ENCODE measurements at places on chromosomes 12 and 14.

DNA sequence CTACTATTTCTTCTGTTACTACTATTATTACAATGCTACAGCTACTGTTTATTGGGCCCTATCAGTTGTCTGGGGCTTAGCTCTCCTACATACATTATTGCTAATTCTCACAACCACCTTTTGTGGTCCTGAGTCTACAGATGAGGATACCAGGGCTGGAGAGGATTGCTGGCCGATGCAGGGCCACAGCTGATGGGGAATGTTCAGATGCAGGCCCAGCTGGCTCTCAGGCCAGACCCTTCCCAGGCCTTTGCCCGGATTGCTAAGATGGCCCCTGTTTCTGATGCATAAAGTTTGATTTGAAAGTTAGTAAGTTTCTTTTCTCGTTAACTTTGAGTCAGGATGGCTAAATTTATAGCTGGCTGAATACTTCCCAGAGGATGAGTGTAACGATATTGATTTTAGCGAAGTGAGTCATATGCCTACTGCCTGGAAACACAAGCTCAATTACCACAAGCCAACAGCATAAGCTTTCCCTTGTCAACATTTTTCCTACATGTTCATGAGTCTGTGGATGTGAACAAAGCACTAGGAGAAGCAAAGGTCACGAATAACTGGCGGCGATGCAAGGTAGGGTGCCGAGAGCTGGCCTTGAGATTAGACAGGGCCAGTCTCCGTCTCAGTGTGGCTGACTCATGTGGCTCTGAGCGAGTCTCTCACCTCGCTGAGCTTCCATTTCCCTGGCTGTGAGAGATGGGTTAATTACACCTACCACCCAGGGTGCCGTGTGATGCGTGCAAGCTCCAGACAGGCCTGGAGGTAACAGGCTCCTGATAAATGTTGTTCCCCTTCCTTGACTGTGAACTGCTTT lies 111.0 kb downstream of the BEGAIN start:
- peak overlapping the region; percentile 99 for H3K27ac ChIP-seq
- peaks cover 7% of the 10 kb centered on the region for H3K36me3 ChIP-seq
- H3K27me3 ChIP-seq = peaks cover 2% of the 10 kb centered on the region
- H3K4me3 ChIP-seq = peak overlapping the region; percentile 80
- H3K4me1 ChIP-seq = peaks cover 31% of the 10 kb centered on the region

GRCh38 chr14:104293851-104294627 lies 155.7 kb downstream of the KIF26A start:
- H3K4me1 ChIP-seq = no peaks in the 10 kb centered on the region
- H3K36me3 ChIP-seq = peaks cover 12% of the 10 kb centered on the region
- H3K4me3 ChIP-seq = no peak overlapping the region
- no peak overlapping the region for H3K27ac ChIP-seq

- no peaks in the 10 kb centered on the region for H3K27me3 ChIP-seq
- H3K4me1 ChIP-seq = no peaks in the 10 kb centered on the region
- no peak for DNase-seq
- H3K4me3 ChIP-seq = no peak overlapping the region
- 0 out of 2 replicates have a peak, but pooled peaks cover 3% of the 10 kb centered on the region for H3K36me3 ChIP-seq
- H3K27ac ChIP-seq = no peak overlapping the region
Measured at GRCh38 chr14:104334424-104335161, 196.2 kb downstream of the KIF26A start.

- peaks cover 13% of the 10 kb centered on the region for H3K4me1 ChIP-seq
- no peak overlapping the region for H3K4me3 ChIP-seq
- peaks cover 34% of the 10 kb centered on the region for H3K27me3 ChIP-seq
- no peak overlapping the region for H3K27ac ChIP-seq
- H3K36me3 ChIP-seq = no peaks in the 10 kb centered on the region
- DNase-seq = no peak
Measured at GRCh38 chr12:3456809-3457208, 34.2 kb upstream of the PRMT8 start.

DNA sequence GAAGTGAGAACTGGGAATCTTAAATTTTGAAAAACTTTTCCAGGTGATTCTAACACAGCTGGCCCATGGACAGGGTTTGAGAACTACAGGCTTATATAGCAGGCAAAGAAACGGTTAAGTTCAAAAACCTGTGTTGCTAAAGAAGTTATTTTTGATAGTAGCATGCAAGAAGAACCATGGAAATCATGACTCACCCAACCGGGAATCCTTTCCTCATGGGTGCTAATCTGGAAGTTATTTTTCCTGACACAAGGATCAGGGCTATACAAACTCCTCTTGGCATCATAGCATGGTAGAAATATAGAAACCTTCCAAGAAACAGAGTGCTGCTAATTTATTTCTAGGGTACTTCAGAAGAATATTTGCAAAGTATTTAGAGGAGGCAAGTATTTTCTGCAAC lies 588.7 kb downstream of the CCER1 start:
- no peaks in the 10 kb centered on the region for H3K27me3 ChIP-seq
- no peaks in the 10 kb centered on the region for H3K36me3 ChIP-seq
- no peaks in the 10 kb centered on the region for H3K4me1 ChIP-seq
- H3K4me3 ChIP-seq = no peak overlapping the region
- no peak for DNase-seq

DNA sequence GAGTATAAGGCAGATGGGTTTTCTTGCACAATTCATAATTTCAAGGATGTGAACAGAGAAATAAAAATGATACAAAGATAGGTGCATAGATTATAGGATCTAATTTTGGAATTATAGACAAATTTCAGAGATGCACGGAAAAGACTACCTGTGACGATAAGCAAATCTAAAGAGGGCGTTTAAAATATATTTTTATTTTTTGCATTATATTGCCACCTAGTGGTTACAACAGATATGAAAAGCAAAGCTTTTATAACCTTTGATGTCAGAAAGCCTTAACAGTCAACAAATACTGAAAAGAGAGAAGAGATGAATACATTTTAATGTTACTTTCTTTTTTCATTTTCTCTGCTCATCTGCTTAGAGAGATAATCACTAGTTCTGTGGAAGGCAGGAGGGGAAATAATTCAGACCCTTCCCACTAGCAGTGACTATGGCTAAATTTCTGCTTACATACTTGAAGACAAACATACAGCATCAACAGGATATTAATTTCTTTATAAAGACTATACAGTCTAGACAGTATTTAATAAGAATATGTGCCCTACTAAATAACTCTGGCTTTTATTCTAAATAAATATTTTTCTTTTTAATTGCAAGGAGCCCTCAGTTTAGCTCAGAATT lies 46.3 kb downstream of the NTS start:
- peak; percentile 9 for DNase-seq
- H3K36me3 ChIP-seq = no peaks in the 10 kb centered on the region
- H3K4me3 ChIP-seq = no peak overlapping the region
- no peak overlapping the region for H3K27ac ChIP-seq
- no peaks in the 10 kb centered on the region for H3K4me1 ChIP-seq
